Calu3 (cell line): ENCODE measurements at places on chromosomes 7 and 10.

- peak; percentile 41 for DNase-seq
Measured at GRCh38 chr10:29946953-29947700, 112.3 kb downstream of the JCAD start.

DNA sequence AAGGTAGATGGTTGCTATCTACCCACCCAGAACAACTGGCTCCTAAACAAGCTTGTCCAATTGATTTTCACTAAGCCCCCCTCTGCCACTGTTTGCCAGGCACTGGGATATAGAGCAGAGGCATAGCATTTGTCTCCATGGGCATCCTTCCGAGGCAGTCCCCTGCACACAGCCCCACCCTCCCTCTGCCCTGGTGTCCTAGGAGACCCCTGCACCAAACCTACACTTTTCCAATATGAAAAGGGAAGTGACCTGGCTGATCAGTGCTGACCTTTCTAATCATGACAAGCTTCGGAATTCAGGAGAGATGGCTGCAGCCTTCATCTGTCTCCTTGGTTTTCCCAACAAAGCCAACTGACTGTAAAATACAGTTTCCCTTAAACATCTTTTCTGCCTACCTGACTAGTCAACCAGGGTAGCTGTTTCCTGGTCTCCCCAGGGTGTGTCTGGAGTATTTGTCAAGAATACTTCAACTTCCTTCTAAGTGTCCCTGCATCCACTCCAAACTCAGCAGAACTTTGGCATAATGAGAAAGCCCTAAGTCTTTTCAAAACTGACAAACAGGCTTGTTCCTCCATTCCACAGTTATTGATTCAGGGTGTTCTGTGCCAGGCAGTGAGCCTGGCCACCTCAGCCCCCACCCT lies 7.6 kb upstream of the SLC18A3 start:
- DNase-seq = no peak

DNA sequence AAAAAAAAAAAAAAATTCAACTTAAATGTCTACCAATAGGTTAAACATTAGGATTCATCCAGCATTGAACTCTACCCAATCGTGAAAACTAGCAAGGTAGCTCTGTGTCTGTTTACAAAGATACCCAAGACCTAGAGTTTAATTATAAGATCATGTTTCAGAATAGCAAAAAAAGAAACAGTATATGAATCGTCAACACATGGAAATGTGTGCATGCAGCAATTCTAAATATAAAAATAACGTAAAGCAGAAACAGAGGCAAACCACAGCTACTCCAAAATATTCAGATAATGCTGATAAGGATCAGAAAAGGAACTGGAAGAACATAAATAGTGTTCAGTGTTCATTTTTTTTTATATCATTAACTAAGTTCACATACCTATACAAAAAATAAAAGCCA lies 68.7 kb downstream of the AFAP1L2 start:
- DNase-seq = no peak

GRCh38 chr10:86254526-86255174 lies 111.9 kb downstream of the GRID1 start:
- DNase-seq = peak; percentile 11

DNA sequence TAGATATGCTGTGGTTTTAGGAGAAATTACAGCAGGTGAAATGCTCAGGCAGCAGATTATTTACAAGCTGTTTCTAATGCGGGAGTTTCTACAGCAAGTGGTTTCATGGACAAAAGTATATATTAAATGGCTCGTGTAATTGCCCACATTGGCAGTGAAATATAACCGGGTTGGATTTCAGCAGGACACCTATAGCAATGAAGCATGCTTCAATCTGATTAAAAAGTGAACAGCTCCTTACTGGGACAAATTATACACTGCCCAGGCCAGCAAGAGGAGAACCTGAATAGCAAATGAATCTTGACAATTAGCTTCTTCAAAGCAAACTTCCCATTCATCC lies 35.2 kb upstream of the LYZL1 start:
- DNase-seq = no peak

- no peak for DNase-seq
Measured at GRCh38 chr7:20260223-20260622, 43.0 kb upstream of the MACC1 start.

DNA sequence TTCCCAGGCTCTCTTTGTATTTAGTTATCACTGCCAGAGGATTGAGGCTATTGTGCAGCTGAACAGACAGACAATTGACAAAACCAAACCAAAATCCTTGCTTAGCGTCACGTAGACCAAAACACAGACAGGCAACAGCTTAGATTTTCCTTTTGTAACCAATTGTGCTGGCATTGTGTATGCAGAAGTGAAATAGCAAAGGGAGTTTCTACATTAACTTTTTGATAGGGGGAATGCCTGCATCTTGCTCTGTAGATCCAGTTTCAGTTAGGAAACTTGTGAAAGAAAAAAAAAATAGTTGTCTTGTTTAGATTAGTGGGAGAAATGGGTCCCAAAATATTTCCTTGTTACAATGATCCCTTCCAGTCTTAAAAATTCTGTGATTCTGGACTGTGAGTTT lies 333.8 kb downstream of the BBS9 start:
- no peak for DNase-seq

DNA sequence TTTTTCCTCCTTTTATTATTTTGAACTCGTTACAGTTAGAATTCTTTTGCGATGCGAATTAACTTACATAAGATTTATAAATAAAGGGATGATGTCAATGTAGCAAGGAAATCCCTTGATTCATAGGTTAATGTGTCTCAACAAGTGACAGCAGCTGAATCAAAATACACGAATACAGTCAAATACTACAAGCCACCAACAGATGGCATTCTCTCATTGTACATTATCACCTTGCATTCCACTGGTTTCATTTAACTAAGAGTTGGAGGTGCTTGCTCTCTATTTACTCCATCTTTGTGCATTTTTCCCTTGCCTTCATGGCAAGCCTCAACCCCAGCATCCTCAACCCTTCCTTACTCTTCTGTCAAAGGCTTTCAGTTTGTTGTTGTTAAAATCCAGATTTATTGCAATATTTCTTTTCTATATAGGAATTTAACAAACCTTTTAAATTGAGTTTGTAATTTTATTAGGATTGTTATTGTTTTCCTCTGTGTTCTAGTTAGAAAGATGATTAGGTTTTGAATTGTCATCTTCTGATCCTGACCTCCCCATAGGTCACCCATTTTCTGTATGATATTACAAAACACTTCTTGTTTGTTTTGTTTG lies 78.3 kb downstream of the SLC25A40 start:
- peak; percentile 14 for DNase-seq
